ENCODE measurements at places on chromosomes 3 and 15.

DNA sequence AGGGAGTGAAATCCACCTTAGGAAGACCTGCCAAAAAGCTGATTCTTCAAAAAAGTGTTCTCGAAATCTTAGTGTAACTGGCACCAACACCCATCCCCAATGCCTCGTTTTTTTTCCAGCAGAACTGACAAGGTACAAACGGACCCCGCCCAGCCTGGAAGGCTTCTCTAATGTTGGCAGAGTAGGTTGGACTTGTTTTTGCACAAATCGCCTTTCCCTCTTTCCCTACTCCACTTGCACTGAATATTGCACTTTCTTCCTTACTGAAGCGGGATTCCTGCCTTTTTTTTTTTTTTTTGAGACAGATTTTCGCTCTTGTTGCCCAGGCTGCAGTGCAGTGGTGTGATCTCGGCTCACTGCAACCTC lies 544 bp upstream of the TIMMDC1 start:
- DNase-seq: no peak

- no peak for DNase-seq
Measured at GRCh38 chr15:95880630-95881029, 449.9 kb upstream of the NR2F2 start.

DNA sequence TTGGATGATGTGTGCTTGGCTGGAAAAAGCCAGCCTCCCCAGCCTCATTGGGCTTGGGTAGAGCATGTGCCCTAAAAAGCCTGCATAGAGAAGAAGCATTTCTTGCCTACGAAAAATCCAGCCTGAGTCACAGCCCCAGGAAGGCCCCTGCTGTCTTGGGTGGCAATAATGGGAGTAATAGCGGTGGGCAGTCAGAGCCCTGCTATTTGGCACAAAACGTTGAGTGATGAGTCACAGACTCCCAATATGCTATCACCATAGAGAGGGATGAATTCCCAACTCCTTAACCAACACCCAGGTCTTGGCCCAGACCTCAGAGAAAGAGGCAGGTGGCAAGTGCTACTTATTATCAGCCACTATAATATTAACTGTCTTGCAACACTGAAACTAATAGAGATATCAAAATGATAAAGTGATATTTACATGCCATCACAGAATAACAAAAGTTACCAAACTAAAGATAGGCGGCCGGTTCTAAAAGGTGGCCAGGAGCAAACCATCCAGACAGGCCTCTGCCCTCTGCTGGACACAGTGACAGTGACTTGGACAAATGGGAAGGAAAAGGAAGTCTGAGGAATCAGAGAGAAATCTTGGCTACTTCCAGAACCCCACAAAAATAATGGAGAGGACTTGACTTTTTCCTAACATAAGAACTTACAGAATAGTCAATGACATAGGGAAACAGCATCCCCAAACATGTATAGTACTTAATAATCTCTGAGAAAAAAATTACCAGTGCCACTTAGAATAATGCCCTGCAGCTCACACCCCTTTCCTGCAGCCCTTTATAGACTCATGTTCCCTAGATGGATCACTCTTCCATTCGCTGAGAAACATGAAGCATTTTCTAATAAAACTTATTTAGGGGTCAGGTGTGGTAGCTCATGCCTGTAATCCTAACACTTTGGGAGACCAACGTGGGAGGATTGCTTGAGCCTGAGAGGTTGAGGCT lies 51.9 kb upstream of the MUC13 start:
- DNase-seq: no peak

- no peak for DNase-seq
Measured at GRCh38 chr3:67883766-67884165, 229.4 kb upstream of the SUCLG2 start.

DNA sequence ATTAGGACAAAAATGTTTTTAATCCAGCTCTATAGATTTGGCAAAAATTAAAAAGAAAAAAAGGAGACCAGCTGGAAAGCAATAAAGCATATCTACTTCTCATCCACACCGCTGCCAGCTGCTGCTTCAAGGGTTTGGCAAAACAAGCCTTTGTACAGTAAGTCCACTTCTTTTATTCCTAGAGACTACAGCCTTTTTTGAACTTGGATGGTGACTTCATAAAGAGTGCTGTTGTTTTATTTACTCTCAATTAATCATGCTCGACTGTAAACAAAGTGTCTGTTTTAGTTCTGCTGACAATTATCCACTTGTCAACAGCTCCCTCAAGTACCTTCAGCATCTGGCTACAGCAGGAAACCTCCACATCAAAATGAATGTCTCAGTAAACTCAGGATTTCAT lies 12.3 kb upstream of the FOXB1 start:
- no peak for DNase-seq

- DNase-seq: no peak
Measured at GRCh38 chr3:142022381-142022780, 127.0 kb downstream of the TFDP2 start.

GRCh38 chr3:79125313-79125984 lies 642.3 kb downstream of the ROBO1 start:
- no peak for DNase-seq

DNA sequence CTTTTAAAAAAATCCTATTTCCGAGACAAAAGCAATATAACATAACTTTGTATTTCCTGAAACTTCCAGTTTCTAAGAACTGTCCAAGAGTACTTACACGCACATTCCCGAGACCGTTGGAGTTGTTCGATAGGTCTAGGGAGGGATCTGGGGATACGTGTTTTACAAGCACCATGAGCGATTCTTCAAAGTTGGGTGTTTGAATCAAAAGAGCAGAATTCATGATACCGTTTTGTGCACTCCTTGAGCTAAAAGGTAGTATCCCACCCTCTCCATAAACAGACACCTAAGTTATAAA lies 700 bp upstream of the EDEM1 start:
- DNase-seq: no peak

GRCh38 chr3:149145974-149146373 lies 16.5 kb downstream of the HPS3 start:
- no peak for DNase-seq

- DNase-seq: no peak
Measured at GRCh38 chr3:188286087-188286513, 132.1 kb downstream of the LPP start.

GRCh38 chr15:78853500-78853899 lies 19.2 kb upstream of the MORF4L1 start:
- no peak for DNase-seq

DNA sequence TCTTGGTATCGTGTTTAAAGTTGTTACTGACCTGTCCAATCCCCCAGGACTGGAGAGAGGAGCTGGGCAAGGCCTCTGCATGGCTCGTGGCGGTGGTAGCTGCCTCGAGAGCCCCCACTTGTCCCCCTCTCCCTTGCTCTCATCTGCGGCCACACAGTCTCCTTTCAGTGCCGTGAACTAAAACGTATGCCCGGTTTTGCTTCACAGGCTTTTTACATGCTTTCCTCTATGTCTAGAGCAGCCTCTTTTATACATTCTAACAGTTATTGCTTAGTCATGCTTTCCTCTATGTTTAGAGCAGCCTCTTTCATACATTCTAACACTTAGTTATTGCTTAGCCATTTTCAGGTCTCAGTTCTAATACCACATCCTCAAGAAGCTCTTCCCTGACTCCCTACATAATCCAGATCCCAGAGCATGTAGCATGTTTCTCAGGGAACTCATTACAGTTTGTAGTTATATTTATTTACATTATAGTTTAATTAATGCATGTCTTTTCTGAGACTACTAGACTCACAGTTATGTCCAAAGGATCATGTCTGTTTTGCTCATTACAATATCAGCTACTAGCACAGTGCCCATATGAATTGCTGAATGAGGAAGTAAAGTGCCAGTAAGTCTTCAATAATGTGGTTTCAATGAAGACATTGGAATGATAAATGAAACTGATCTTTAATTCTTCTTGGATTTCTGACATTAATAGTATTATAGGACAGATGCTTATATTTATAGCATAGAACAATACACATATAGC lies 66.5 kb upstream of the TBL1XR1 start:
- no peak for DNase-seq

DNA sequence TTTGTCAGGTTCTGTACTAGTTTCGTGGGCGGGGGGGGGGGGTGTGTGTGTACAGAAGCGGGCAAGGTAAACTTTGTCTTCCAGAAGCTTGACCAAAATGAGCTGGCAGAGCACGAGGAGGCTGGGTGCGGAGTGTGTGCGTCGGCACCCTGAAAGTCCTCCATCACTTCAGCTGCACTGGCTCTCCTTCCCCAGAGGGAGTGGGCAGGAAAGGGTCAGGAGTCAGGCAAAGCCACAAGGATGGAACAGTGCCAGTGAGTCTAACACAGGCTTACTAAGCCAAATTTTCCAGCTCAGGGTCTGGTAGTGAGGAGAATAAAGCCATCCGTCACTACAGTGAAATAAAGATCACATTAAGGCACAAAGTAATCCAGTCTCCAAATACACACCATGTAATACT lies 11.9 kb upstream of the SH3GL3 start:
- no peak for DNase-seq

DNA sequence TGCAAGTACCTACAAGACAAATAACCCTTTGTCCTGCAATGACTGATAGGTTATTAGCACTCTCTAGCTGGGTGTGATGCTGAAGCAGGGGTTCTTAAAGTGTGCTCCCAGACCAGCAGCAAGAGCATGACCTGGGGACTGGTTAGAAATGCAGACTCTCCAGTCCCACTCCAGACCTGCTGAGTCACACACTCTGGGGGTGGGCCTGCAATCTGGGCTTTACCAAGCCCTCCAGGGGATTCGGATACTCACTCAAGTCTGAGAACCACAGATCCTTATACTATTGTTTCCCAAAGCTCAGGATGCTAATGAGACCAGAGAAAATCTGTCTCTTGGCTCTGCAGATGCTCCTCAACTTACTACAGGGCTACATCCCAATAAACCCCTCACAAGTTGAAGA lies 142.1 kb upstream of the RAD18 start:
- no peak for DNase-seq

DNA sequence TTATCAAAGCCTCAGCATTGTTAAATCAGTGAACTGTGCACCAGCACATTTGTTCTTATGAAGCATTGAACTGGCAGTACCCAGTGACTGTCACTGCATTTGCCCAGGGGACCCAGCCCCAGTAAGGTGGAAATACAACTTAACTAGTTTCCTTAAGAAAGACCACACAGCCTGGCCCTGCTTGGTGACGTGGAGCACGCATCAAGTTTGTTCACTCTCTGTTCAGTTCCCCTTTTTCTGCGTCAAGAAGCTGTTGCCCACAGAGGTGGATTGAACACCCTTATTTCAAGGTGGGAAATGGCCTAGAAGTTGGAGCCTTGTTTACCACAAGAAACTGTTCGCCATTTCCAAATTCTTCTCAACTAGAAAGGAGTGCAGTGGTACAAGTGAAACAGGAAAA lies 69.9 kb upstream of the AGBL1 start:
- no peak for DNase-seq

GRCh38 chr3:49276475-49277382 lies at the start of gene C3orf62:
Gene C3orf62 (minus strand): TSS chr3:49277232. CDS start chr3:49276872, 360 bp downstream.
- peak; percentile 74 for DNase-seq

DNA sequence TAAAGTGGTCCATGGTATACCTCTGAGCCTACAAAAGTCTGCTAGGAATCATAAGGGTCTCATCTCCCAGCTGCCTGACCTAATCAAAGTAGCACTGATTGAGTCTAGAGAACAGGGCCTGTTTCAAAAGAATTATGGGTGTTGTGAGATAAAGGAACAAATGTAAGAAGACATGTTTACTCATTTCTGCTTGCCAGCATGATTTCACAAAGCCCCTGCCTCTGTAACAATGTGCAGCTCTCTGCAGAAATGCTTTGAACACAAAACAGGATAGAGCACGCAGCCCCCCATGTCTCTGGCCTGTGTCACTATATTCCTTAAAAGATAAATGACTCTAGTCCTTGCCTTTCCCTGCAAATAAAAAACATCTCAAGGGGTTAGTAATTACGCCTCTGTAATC lies 94.7 kb upstream of the IGSF10 start:
- DNase-seq: no peak

GRCh38 chr3:57587905-57588304 lies 9.2 kb downstream of the ARF4 start:
- DNase-seq: no peak

DNA sequence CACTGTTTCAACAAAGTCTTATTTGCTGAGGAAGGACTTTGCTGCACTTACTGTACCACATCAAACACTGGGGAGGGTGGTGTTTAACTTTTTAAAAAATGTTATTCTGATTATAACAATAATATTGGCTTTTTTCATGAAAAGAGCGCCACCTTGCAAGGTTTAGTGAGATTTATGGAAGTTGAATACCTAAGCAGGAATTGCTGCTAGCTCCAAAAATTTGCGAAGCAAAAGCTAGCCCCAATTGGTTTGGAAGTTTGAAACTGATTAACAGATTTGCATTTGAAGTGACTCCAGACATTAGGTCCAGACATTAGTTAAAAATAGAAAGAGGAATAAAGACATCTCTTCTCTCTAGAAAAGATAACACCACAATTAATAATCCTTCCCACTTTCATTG lies 6.7 kb downstream of the ZIC1 start:
- DNase-seq: no peak

- no peak for DNase-seq
Measured at GRCh38 chr3:6132684-6133432, 728.1 kb upstream of the GRM7 start.

- DNase-seq: no peak
Measured at GRCh38 chr15:64865998-64866520, 24.3 kb downstream of the PLEKHO2 start.

GRCh38 chr3:188088948-188089685 lies 64.8 kb upstream of the LPP start:
- no peak for DNase-seq

DNA sequence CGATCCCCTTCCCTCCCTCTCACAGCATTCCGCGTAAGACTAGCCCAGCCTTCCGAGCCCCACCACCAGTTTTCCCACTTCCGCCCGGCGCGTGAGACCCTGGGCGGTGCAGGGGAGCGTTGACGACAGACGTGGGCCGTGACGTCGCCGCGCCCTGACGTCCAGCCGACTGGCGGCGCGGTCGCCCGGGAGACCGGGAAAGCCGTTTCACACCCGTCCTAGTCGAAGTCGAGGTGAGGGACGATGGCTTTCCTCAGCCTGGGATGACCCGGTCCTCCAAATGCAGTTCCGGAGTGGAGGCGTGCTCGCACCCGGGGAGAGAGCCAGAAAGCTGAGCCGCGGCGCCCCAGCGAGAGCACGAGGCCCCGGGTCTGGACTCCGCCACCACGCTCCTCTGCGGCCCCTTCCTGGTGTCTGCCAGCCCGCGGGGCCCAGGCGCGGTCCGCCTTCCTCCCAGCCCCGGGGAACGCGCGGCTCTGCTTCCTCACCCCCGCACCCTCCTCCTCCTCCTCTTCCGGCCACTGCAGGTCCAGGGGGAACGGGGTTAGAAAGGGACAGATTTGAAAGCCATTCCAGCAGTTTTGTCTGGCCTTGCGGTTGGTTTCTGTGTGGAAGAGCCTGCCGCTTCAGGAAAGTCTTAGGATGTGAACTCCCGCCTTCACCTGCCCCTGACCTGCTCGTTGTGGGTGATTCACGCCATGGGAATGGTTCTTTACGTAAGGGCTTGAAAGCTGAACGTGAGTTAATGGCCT lies at the start of gene LEKR1:
Gene LEKR1 (plus strand): TSS at position 210 of the 752 bp plus-strand sequence. CDS start 2,977 bp downstream, outside the sequence.
- DNase-seq: peak; percentile 69

- DNase-seq: no peak
Measured at GRCh38 chr15:98772895-98773294, 124.6 kb downstream of the IGF1R start.

GRCh38 chr3:124316034-124316287 lies 324.0 kb upstream of the ROPN1 start:
- no peak for DNase-seq

- DNase-seq: no peak
Measured at GRCh38 chr3:39781025-39781424, 28.4 kb upstream of the MYRIP start.
